ENCODE measurements at places on chromosomes 13 and 19.

GRCh38 chr13:109910194-109910593, 123.8 kb upstream of the IRS2 start:
- no peak for DNase-seq

- no peak for DNase-seq
Observed at GRCh38 chr19:11587975-11588631, 9.2 kb upstream of the ZNF627 start.

- DNase-seq: no peak
Observed at GRCh38 chr19:54609356-54609791, 15.9 kb downstream of the LILRA1 start.

DNA sequence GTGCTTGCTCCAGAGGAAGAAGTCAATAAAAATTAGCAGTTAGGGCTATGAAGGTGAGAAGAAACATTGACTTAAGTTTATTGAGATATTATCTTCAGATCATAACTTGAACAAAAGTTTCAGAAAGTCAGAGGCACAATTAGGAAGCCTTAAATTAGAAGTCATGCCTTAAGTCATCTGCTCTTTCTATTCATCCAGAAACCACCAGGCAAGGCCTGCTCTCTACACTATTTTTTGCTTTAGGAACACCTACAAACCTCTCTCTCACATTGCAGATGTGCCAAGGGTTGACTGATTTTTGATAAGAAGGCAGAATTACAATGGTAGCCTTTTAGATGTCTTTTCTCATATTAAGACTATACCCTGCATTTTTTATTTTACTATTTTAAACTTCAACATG, 268.7 kb downstream of the SPRY2 start:
- no peak for DNase-seq

- no peak for DNase-seq
Observed at GRCh38 chr13:95559100-95559499, 6.6 kb downstream of the CLDN10 start.

- no peak for DNase-seq
Observed at GRCh38 chr13:51590231-51590970, 6.1 kb downstream of the WDFY2 start.

- DNase-seq: no peak
Observed at GRCh38 chr13:97999653-98000052, 46.2 kb downstream of the IPO5 start.

GRCh38 chr19:5109560-5109959, 140.6 kb downstream of the KDM4B start:
- no peak for DNase-seq

DNA sequence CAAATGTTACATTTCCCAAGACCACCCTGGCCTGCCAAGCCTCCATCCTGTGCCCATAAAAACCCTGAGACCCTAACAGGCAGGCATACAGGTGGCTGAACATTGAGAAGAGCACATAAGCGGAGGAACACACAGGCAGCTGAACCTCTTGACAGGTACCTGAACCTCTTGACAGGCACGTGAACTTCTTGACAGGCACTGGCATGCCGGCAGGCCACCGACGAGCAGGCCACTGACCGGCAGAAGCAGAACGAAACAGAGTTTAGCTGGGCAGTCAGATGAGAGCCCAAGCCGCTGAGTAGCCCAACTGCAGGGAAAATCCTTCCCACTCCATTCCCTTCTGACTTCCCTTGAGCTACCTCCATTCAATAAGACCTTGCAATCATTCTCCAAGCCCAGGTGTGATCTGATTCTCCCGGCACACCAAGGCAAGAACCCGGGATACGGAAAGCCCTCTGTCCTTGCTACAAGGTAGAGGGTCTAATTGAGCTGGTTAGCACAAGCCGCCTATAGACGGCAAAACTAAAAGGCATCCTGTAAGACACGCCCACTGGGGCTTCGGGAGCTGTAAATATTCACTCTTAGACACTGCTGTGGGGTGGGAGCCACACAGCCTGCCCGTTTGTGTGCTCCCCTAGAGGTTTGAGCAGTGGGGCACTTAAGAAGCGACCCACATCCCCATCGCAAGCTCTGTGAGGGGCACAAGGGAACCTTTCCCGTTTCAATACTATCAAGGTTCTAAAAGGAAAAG, 2613.9 kb upstream of the PCDH20 start:
- no peak for DNase-seq

All from MG63 (cell line).